GM23248 (cell line): ENCODE measurements at places on chromosomes 6 and 20.
A peak's percentile ranks its signal among the peaks of the same experiment; 100 is the strongest.

- H3K27ac ChIP-seq: no peak overlapping the region
- H3K4me1 ChIP-seq: no peaks in the 10 kb centered on the region
- DNase-seq: no peak
Measured at GRCh38 chr20:25071734-25072133, 10.2 kb downstream of the VSX1 start.

DNA sequence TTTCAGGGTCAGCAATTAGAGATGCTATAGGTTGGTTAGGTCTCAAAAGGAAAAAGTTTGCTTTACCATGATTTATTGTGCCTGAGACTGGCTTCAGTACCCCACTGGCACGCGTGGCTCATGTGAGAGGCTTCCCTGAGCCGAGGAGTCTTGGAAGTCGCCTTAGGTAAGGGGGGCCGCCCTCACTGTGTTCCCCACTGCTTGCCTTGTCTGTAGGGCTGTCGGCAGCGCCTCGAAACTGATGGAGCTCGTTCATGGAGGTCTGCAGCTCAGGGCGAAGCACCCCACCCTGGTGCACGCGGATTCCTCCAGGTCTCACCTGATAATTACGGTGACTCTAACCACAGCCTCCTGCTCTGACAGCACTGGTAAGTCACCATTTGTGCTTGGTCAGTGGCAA lies 39.2 kb downstream of the FRMD1 start:
- peaks cover 5% of the 10 kb centered on the region; the same call in 1 of the 2 replicates for H3K4me1 ChIP-seq
- H3K4me3 ChIP-seq: no peak overlapping the region
- DNase-seq: no peak

- H3K27ac ChIP-seq: peak overlapping the region; percentile 76
- no peaks in the 10 kb centered on the region for H3K27me3 ChIP-seq
- peak overlapping the region; percentile 30 for H3K4me3 ChIP-seq
Measured at GRCh38 chr6:80163754-80164187, 57.3 kb downstream of the BCKDHB start.

DNA sequence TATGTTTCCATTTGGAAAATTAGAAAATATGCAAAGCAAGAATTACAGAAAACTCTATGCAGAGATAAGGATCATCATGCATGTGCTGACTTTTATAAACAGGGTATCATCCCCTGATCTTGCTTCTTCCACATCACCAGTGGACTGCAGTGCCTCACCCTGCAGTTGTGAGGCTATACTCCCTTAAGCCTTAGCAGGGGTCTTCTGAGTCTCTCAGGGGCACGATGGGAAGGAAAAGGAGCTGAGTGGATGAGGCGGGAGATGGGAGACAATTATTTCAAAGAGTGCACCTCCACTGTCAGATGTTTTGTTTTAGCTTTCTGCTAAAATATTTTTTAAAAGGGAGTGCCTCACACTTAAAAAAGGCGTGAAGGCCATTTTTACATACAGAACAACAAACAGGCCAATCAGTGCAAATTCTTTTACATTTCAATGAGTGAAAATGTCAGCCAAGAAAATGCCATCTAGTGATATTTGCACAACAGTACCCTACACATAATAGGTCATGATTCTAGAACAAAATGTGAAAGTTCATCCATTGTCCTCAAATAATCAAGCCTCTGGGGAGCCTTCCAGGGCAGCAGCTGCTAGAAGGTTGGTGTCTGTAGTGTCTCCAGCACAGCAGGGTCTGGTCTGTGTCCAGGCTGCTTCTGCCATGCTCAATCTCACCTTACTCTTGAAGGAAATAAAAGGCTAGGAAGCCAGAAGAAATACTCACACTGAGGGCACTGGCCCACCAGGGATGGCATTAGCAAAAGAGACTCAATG lies 13.2 kb upstream of the SERPINB9 start:
- peaks cover 4% of the 10 kb centered on the region; the same call in 1 of the 2 replicates for H3K27me3 ChIP-seq
- no peak for DNase-seq
- H3K36me3 ChIP-seq: no peaks in the 10 kb centered on the region
- no peaks in the 10 kb centered on the region for H3K4me1 ChIP-seq
- no peak overlapping the region for H3K4me3 ChIP-seq

- no peaks in the 10 kb centered on the region for H3K36me3 ChIP-seq
- no peak for DNase-seq
- no peak overlapping the region for H3K27ac ChIP-seq
- H3K4me3 ChIP-seq: no peak overlapping the region
Measured at GRCh38 chr20:53982624-53983023, 87.8 kb downstream of the BCAS1 start.

GRCh38 chr6:148915810-148916209 lies 169.0 kb downstream of the UST start:
- no peaks in the 10 kb centered on the region for H3K27me3 ChIP-seq
- no peak overlapping the region for H3K4me3 ChIP-seq
- H3K36me3 ChIP-seq: no peaks in the 10 kb centered on the region
- DNase-seq: no peak
- H3K27ac ChIP-seq: no peak overlapping the region
- no peaks in the 10 kb centered on the region for H3K4me1 ChIP-seq

- H3K4me1 ChIP-seq: peaks cover 39% of the 10 kb centered on the region
- no peak overlapping the region for H3K4me3 ChIP-seq
- peak overlapping the region; percentile 17; the same call in 1 of the 2 replicates for H3K27ac ChIP-seq
Measured at GRCh38 chr6:75094614-75095200, 111.1 kb downstream of the COL12A1 start.

GRCh38 chr6:119109654-119110325 lies 31.3 kb upstream of the FAM184A start:
- H3K27ac ChIP-seq: peak overlapping the region; percentile 43
- peak; percentile 14 for DNase-seq
- no peak overlapping the region for H3K4me3 ChIP-seq
- peaks cover 15% of the 10 kb centered on the region for H3K4me1 ChIP-seq
- H3K36me3 ChIP-seq: no peaks in the 10 kb centered on the region
